ENCODE measurements at places on chromosomes 3 and 15.

DNA sequence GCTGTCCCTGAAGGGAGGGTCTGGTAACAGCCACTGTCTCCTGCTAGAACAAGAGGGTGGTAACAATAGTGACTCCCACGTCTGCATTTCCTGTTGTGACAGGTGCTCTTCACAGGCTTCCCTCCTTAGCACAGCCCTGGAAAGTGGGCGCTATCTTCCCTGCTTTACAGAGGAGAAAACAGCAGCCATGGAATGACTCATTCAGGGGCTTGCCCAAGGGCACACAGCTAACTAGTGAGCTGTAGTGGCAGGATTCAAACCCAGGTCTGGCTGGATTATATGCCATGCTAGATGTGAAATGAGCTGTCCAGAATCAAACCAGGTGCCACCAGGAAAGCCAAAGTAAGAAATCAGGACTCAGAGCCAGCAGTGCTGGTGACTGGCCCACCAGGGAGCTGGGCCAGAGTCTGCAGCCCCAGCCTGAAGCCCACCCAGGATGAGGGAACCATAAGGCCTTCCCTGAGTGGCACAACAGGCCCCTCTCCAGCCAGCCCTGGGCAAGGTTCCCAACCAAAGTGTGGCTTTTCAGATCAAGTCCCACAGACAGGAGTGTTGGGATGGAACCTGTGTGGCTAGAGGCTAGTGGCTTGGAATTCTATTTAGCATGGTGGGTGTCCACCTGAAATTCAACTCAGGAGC lies 102.4 kb downstream of the ETFA start:
- DNase-seq = no peak

DNA sequence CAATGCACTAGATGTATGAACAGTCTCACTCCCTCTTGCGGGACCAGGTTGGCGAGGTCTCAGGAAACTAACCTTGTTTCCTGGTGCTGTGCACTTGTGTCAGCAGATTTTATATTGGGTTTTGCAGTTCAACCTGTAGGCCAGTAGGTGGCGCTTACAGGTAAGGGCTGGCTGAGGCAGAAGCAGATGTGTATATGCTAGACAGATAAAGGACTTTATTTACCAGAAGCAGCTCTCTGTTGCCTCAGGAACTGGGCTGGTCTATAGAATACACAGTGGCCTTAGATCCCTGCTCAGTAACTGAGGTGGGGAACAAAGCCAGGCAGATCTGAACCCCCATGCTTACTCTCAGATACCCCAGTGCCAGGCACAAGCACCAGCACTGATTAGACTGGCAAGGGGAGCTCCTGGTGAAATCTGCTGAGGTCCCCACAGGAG lies 296.8 kb downstream of the DOCK3 start:
- DNase-seq = peak; percentile 76

DNA sequence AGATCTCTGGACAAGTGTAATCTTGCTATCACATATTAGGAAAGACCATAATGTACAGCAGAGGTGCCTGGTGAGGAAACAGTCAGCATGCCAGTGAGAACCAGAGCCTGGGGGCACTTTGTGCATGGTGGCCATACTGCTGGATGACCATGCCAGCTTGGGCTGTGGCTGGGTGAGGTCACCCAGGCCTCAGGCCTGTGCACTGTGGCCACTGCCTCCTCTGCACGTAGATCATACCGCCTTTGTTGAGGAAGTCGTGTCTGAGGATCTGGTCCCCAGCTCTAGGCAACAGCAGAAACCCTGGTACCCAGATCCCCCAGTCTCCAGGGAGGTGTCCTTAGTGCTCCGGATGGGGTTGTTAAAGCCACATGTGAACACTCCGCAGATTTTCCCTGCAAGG lies 38.9 kb downstream of the ZNF710 start:
- DNase-seq = no peak

DNA sequence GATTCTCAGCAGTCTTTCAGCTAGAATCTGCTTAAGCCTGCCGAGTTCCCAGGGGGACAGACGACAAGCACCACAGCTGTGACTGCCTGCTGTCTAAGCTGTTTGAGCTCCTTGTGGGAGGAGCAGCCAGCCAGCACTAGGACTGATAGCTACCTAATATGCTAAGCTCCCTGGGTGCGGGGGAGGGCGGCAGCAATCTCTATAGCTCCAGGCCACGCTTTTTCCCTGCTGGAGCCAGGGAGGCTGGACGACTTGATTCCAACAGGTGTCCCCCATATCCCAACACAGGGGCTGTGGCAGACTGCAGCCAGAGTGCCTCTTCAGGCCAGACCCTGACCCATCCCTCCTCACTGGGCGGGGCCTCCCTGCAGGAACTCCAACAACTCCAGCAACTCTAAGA lies 134.1 kb upstream of the ARPP21 start:
- DNase-seq = no peak

DNA sequence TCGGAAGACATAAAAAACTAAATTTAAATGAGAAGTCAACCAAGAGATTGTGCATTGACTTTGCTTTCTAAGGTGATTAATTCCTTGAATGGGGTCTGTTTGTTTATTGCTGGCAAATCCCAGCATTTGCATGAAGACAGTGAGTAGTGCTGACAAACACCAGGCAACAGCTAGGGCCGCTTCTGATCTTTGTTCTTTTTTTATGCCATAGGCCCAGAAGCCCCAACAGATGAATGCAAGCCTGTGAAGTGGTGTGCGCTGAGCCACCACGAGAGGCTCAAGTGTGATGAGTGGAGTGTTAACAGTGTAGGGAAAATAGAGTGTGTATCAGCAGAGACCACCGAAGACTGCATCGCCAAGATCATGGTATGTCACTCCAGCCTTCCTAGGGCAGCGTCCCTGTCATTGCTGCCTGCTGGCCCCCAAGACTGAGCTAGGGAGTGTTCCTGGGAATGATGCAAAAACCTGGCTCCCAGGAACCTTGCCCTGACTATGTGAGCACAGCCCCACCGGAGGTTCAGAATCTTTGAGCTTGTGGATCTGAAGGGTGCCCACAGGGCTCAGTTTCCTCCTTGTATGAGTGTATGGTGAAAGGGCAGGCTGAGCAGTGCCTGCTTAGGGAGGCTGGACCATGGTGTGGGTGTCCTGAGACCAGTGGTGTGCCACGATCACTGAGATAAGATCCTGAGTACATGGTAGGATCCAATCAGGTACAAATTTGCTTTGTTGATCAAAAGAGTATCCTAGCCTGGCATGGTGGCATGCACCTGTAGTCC lies 13.0 kb downstream of the TF start:
- no peak for DNase-seq

DNA sequence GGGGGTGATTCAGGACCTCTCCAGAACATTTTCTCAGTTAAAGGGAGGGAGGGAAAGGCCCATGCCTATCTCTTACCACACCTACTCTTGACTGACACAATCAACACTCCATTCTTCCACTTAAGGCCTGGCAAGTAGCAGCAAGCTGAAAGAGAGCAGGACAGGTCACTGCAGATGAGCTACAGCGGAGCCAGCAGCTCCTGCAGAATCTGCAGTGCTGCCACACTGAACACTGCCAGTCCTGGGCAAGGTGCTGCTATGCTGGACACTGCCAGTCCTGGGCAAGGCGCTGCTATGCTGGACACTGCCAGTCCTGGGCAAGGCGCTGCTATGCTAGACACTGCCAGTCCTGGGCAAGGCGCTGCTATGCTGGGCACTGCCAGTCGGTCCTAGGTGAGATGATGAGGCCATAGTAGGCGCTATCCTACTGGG lies 143.7 kb downstream of the MYLK start:
- no peak for DNase-seq

GRCh38 chr15:82105451-82106215 lies 59.8 kb upstream of the MEX3B start:
- DNase-seq = no peak

DNA sequence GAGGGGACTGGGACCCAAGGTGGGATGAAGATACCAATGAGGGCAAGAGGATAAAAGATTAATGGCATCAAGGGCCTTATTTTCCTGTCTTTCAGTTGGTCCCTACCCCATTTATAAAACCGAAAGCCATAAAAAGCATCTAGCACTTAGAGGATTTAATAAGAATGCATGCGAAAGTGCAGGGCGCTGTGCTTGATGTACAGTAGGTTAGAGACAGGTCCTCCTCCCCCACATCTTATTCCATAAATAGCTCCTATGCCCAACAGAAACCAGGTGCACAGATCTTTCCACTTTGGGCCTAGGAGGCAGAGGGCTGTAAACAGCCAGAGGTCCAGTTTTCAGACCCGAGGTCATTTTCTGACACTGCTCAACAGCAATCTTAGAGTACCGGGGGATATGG lies 1.2 kb downstream of the LPCAT4 start:
- no peak for DNase-seq

All from Jurkat, Clone E6-1 (cell line).